Stimulated activated CD8-positive, alpha-beta memory T cell treated with anti-CD3 and anti-CD28 coated beads, Interleukin-7, amount 100 ng/mL, for 4 hours (primary cell): ENCODE measurements at places on chromosomes 2 and 18.

GRCh38 chr2:108069515-108070310, 83.4 kb downstream of the SLC5A7 start:
- no peak for DNase-seq

- no peak for DNase-seq
These were observed 302.5 kb upstream of the ACVR2A start for GRCh38 chr2:147542351-147542750.

- no peak for DNase-seq
These were observed 30.4 kb downstream of the BMPR2 start for GRCh38 chr2:202406445-202406978.

- no peak for DNase-seq
These were observed 229.4 kb upstream of the MYT1L start for GRCh38 chr2:2560374-2561015.

GRCh38 chr2:222303045-222303827, 4.4 kb upstream of the PAX3 start:
- DNase-seq, result no peak

DNA sequence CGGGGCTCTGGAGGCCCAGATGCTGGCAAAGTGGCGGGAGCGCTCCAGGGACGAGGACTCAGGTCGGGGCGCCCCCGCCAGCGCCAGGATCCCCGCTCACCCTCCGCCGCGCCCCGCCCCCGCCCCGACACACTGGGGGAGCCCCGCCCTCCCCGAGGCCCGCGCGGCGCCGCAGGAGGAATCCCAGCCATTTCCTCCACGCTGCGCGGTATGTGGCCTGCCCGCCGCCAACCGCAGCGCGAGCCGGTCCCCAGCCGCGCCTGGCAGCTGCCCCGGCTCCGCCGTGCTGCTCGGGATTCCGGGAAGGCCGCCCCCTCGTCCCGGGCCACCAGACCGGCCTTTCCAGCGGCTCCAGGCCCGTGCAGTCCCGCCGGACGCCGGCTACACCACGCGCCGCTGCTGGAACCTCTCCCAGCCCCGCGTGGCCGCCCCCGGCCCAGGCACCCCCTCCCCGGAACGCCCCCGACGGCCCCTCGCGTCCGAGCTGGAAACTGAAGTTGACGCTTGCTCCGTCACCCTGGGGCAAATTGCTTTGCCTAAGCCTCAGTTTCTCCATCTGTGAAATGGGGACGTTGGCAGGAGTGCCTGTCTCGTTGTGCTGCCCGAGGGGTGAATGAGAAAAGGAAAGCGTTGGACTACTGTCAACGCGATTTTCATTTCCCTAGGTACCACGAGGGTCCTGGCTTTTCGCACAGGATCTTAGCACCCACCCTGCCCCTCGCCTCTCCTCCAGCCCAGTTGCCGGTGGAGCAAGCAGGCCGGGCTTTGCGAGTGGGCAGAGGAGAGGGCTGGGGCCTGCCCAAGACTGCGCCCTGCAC, 53.6 kb downstream of the PKDCC start:
- DNase-seq, result no peak
